ENCODE measurements at places on chromosomes 2 and 18. TPM values are rescaled to one million over a fixed set of nuclear protein-coding genes. Genes with fewer than 3 reads are reported as not detected.

GRCh38 chr2:200708943-200709342 lies 102.8 kb upstream of the BZW1 start:
- DNase-seq: no peak

GRCh38 chr2:98614024-98614739 lies 5.8 kb downstream of the UNC50 start:
- DNase-seq: no peak

DNA sequence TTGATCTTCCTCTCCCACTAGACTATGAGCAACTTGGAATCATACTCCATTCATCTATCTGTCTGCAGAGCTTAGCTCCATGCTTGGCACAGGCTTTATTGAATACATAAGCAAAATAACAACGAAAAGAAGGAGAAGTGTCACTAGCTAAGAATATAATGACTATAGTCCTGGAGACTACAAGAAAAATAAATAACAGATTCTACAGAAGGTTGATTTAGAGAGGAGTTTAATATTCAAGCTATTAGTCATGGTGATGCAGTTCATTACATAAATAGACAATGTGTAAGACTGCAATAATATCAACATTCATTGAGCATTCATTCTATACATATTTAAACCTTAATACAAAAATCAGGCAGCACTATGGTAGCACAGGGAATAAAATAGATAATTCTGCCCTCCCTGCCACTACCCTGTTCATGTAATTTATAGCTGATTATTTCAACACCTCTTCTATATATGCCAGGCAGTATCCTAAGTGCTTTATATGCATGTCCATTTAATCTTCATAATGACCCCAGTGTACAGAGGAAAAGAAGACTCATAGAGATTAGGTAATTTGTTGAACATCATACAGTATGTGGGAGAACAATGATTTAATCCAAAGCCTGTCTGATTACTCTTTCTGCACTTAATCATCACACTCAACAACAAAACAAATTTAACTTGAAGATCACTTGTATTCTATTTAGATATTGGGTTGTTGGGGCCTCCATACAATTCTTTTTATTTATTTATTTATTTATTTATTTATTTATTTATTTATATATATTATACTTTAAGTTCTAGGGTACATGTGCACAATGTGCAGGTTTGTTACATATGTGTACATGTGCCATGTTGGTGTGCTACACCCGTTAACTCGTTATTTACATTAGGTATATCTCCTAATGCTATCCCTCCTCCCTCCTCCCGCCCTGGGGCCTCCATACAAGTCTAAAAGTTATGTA lies 165.3 kb downstream of the RNF152 start:
- no peak for DNase-seq

GRCh38 chr2:71716697-71717624 lies 263.6 kb downstream of the DYSF start:
- DNase-seq: no peak

DNA sequence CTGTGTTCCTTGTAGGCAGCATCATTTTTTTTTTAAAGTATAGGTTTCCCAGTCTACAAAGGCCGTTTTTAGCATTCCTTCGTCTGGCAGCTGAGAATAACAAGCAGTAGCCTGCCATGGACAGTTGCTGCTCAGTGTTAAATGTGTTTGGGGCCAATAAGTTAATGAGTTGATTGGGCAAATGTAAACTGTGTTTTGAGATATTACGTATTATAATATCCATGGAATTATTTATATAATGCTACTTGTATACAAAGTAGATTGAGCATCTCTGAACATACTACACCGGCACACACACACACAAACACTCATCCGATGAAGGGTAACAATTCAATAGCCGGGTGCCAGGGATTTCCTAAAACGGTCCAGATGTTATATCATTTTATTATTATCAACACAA lies 97.2 kb downstream of the IRS1 start:
- no peak for DNase-seq

GRCh38 chr2:196229013-196229412 lies 57.6 kb upstream of the STK17B start:
- no peak for DNase-seq

DNA sequence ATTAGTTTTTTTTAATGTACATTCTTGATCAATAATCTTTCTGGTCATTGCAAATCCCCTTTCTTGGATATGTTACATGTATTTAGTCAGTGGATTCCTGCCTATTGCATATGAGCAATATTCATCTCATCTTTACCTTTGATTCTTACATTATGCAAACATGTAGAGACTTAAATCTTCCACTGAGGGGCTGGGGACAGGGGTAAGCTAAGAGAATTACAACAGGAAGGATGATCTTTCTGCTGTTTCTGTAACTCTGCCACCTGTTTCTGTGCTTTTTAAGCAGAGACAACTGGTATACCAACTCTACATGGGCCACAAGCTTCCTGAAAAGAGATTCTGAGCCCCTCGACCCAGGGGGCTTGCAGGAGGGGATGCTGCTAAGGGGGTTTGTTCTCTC lies 68.6 kb downstream of the RND3 start:
- DNase-seq: no peak

DNA sequence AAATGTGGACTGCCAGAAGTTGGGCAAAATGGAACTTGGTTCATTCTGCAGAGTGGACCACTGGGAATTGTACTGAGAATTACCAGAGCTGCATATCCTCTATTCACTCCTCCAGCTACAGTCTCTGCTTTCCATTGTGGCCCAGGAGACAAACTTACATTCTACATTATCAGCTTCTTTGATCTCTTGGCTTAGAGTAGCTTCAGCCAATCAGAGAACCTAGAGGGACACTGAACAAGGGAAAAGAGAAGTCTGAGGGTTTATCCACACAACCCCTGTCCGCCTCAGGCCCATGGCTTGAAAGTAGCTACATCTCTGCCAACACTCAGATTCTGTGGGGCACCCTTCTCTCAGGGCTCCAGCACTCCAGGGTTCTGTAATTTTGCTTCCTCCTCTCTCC lies 251.1 kb downstream of the TRIB2 start:
- DNase-seq: no peak

Gene RESP18
- not detected for total RNA-seq

Gene GALNT13
- not detected for total RNA-seq

DNA sequence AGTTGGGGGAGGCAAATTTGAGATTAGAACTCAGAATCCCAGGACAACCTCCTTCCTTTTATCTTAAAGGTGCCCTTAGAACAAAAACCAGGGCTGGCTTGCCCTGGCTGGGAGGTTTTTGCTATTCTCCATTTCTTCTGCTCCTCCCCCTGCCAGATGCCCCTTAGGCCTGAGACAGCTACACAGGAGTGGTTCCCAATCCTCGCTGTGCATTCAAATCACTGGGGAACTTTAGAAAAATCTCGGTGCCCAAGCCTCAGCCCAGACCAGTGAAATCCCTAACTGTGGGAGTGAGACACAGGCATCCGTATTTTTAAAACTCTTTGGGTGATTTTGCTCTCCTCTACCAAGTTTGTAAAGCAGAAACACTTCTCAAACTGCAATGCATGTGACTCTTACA lies 38.8 kb downstream of the LBH start:
- DNase-seq: no peak

DNA sequence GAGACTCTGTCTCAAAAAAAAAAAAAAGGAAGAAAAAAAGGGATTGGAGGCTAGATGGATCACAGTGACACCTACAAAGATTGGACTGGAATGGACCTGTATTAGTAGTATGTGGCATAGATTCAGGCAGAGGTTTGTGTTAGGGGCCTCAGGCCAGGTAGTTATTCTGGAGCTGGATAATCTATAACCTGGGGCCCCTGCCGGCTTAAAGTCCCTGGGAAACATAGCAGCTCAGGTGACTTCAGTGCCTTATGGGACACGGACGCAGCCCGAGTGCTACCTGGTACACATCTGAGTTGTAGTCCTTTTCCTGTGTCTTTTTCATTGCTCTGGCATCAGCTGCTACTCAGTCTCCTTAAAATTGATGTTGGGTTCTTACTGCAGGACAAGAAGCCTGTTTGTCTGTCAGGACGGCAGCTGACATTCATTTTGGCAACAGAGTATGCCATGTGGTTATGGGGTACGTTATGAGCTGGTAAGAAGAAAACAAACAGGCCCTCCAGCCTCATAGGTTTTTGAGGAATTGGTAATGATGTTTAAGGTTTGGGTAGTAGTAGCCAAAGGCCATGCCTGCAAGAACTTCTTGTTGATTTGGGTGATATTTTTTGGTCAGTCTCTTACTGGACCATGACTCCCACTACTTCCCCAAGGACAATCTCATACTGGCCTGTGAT lies 27.8 kb downstream of the AGFG1 start:
- no peak for DNase-seq

DNA sequence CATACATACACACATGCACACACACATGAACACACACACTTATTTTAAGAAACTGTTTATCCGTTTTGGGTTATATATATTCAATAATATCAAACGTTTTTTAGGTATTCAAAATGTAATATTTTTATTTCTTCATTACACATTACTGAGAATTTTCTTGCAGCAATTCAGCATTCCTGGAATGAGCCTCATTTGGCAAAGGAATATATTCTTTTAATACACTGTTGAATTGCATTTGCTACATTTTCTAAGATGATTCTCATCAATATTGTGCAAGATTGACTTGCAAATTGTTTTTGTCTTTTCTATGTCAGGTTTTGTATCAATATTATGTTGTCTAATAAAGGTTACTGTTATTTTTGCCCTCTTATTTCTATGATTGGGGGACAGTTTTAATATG lies 276.1 kb upstream of the CYP26B1 start:
- DNase-seq: no peak

GRCh38 chr2:229971298-229971790 lies 49.0 kb downstream of the FBXO36 start:
- DNase-seq: no peak

GRCh38 chr2:45211636-45212035 lies 202.4 kb upstream of the SIX2 start:
- no peak for DNase-seq

Gene ZNF892
- total RNA-seq: 4.8 TPM

DNA sequence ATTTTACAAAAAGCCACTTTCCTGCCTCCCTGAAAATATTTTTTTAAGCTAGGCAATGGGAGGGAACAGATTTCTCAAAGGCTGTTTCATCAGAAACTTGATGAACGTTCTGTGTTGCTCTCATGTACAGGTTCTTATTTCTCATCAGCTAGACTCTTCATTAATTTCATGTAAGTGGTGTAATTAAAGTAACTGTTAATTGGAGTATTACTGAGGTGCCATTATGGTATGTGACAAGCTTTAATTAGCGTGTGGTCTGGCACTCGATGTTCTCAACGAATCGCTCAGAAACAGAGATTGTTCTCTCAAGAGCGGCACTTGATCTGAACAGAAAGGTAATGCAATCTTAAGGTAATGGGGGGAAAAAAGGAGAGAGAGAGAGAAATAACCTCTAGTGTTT lies 81.9 kb upstream of the MYCN start:
- no peak for DNase-seq

Gene CELF4
- total RNA-seq: not detected

Gene DNER
- not detected for total RNA-seq

Gene RMND5A
- total RNA-seq: 36.6 TPM

DNA sequence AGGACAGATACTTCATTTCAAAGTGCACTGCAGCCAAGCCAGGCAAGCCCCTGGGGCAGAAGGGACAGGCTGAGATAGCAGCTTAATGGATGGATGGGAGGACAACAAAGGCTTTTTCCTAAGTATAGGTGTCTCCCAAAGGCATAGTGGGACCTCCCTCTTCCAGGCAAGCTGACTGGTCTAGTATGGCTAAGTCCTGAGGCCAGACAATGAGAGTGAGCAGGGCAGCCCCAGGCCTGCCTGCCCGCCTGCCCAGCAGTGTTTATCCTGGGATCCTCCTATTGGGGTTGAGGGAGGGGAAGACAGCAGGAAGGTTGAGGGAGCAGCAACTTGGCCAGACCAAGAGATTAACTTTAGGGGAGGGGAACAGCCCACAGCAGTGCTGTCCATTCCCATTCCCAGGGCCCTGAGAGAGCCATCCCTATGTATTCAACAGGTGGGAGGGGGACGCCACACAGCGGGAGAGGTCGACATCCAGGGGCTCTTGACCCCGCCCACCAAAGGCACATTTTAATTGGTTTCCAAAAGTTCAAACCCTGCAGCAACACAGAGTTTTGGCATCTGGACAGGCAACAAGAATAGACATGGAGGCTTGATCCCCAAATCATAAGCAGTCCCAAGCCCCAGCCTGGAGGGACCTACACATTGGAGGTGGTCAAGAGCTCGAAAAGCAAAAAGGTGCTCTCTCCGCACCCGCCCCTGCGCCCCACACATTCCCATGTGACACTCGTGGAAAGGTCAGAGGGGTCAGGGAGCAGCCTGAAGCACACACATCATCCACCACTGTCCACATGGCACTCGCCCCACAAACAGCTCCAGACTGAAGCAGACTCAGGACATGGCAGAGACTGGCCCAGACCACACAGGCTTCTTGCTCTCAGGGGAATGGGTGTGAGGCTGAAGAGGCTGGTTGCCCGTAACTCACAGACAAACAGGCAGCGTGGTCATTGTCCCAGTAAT lies 2.9 kb upstream of the SFXN5 start:
- no peak for DNase-seq

- no peak for DNase-seq
These were observed 130.2 kb upstream of the DLX2 start for GRCh38 chr2:172232708-172233396.

DNA sequence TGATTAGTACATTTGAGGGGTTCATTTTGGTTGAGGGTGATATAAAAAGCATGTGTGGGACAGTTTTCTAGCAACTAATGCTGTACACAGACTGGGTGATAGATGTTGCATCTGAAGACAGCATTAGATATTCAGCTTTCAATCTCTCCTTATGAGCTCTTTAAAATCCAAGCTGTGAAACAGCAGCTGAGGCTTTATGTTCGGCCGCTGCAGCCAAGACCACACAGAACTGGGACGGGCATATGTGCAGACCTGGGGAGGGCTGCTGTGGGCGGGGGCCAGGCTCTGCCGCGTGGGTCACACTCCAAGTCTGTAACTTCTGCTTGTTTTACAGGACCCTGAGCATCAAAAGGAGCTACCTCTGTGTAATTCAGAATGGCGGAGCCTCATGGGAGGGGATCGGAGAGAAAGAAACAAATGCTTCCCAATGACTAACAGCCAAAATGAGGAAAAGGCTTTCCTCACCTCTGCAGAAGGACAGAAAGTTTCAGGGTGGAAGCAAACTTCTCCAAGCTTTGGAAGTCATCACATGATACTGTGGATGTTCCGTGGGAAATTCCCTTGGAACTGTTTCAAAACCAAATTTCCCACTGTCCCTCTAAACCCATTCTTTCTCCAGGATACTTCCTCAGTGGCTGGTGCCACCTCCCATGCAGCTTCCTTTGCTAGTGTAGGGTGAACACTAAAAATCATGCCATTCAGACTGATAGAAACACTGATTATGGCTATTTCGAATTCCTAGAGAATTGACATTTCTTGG lies 711.9 kb upstream of the ID2 start:
- no peak for DNase-seq

DNA sequence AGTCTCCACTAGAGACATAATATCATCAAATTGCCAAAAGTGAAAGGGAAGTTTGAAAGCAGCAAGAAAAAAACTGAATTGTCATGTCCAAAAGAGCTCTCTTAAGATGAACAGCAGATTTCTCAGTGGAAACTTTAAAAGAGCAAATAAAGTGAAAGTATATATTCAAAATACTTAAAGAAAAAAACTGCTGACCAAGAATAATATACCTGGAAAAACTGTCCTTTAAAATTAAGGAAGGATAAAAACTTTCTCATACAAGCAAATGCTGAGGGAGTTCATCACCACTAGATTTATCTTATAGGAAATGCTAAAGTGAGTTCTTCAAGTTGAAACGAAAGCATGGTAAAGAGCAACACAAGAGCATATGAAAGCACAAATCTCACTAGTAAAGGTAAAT lies 83.3 kb upstream of the SCN1A start:
- no peak for DNase-seq

Gene SCN9A
- total RNA-seq: not detected

Gene NETO1
- not detected for total RNA-seq

GRCh38 chr2:42547014-42547413 lies 21.4 kb upstream of the MTA3 start:
- no peak for DNase-seq

Measured in activated T-helper 2 cell treated with anti-CD3 and anti-CD28 coated beads, Interferon-gamma antibody, Interleukin-2, Interleukin-4, amounts not matched to agents 10 μg/mL and 5 μg/mL and 100 μg/mL, durations not matched to agents 14 hours and 24 hours and 36 hours (primary cell).